Esophagus squamous epithelium (tissue), 5 donors: ENCODE measurements at places on chromosomes 4 and X. TPM values are rescaled to one million over a fixed set of nuclear protein-coding genes. Genes with fewer than 3 reads are reported as not detected.

DNA sequence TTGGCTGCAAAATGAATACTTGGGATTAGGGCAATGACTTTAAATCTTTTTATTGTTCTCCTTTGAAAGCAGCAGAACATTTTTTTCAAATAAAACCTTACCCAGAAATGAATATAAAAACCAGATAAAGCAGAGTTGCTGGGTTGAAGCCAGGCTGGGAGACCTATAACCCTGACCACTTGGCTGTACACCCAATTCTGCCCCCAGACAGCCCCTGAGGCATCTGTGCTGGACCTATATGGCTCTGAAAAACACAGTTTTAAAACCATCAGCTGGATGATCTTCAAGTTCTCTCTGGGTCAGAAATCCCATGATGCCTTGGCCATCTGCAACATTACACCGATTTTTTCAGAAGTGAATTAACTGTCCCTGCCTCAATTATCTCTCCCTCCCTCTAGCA is 23.7 kb upstream of the GLRA2 start:
- H3K4me3 ChIP-seq = no peak overlapping the region
- DNase-seq = no peak
- H3K27ac ChIP-seq = peak overlapping the region; percentile 22

- no peak for DNase-seq
- H3K4me3 ChIP-seq = no peak overlapping the region
- no peaks in the 10 kb centered on the region for H3K4me1 ChIP-seq
- H3K27me3 ChIP-seq = no peaks in the 10 kb centered on the region
Observed at GRCh38 chr4:168723569-168723968, 226.7 kb downstream of the PALLD start.

- H3K4me3 ChIP-seq = no peak overlapping the region
- H3K27ac ChIP-seq = no peak overlapping the region
- no peaks in the 10 kb centered on the region for H3K27me3 ChIP-seq
- no peaks in the 10 kb centered on the region for H3K4me1 ChIP-seq
- DNase-seq = no peak
Observed at GRCh38 chr4:83230928-83231327, 53.7 kb downstream of the COQ2 start.

RPA4 gene
- total RNA-seq = 3.6 TPM
